Activated CD4-positive, alpha-beta T cell treated with anti-CD3 and anti-CD28 coated beads, Interleukin-2, amount 50 U/mL, for 1 hour (primary cell): ENCODE measurements at places on chromosomes 3 and 15.

GRCh38 chr3:32403663-32404062, 12.0 kb downstream of the CMTM7 start:
- no peak for DNase-seq

DNA sequence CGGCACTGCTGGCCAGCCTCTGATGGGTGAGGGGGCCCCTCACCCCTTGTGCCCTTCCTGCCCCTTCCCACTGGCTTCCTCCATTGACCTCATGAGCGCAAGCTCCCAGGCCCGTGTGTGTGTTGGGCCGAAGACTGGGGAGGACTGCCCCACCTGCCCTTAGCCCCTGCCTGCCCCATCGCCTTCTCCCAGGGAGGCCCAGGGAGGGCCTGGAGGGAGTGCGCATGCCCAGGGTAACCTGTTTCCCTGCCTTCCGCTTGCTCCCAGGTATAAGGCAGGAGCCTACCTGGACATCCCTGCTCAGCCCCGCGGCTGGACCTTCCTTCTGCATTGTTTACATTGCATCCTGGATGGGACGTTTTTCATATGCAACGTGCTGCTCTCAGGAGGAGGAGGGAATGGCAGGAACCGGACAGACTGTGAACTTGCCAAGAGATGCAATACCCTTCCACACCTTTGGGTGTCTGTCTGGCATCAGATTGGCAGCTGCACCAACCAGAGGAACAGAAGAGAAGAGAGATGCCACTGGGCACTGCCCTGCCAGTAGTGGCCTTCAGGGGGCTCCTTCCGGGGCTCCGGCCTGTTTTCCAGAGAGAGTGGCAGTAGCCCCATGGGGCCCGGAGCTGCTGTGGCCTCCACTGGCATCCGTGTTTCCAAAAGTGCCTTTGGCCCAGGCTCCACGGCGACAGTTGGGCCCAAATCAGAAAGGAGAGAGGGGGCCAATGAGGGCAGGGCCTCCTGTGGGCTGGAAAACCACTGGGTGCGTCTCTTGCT, 8.8 kb downstream of the DLL4 start:
- DNase-seq: no peak

GRCh38 chr3:52330194-52330805, 14.2 kb downstream of the DNAH1 start:
- DNase-seq: no peak

DNA sequence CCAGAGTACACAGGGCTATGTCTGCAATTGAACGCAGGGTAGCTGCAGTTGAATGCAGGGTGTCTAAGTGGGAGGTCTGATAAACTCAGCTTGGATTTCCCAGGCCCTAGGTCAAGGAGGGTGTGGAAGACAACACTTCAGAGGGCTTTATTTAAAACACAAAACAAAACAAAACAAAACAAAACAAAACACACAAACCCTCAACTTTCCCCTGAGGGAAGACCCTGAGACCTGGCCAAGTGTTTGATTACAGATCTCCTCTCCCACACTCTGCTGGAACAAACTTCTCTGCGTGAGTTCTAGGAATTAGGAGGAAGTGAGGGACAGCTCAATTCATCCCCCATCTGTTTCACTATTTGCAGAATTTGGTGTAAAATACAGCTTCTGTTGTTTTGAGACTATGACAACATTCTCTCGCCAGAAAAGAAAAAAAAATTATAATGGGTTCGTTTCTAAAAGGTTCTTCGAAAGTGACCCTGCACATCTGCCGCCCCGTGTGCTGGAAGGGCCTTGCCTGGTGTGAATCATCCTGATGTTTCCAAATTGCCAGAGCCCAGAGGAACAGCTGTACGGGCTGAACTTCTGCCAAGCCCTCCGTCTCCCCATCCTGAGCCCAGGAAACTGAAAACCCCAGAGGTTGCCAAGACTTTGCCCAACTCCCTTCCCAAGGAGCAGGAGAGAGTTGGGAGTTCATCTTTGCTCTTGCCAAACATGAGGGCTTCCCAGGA, 73.3 kb upstream of the RAD18 start:
- DNase-seq: no peak

GRCh38 chr3:141835557-141836229, 40.8 kb upstream of the ATP1B3 start:
- DNase-seq: no peak

DNA sequence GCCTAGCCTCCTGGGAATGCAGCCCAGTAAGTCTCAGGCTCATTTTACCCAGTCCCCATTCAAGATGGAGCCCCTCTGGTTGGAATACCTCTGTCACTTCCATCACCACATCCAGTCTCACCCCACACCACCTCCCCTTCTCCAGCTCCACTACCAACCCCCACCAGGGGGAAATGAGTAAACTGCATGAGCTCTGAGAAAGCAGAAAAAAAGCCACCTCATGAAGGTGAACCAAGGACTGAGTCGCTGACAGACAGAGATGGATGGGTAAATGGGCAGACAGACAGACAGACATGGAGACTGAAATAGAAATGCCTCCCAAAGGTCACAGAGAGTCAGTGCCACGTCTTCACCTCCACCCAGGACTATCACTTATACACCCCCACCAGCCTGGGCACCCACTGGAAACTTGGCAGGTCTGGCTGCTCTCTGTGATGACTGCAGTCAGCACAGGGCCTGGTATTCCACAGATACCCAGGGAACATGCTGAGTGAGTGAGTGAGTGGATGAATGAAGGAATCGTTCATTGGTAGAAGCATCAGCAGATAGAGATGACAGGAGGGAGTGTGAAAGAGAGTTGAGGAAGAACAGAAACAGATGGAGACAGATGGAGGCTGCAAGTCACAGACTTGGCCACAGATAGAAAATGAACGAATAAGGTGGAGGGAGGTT, 4.9 kb upstream of the LOXL1 start:
- DNase-seq: no peak

DNA sequence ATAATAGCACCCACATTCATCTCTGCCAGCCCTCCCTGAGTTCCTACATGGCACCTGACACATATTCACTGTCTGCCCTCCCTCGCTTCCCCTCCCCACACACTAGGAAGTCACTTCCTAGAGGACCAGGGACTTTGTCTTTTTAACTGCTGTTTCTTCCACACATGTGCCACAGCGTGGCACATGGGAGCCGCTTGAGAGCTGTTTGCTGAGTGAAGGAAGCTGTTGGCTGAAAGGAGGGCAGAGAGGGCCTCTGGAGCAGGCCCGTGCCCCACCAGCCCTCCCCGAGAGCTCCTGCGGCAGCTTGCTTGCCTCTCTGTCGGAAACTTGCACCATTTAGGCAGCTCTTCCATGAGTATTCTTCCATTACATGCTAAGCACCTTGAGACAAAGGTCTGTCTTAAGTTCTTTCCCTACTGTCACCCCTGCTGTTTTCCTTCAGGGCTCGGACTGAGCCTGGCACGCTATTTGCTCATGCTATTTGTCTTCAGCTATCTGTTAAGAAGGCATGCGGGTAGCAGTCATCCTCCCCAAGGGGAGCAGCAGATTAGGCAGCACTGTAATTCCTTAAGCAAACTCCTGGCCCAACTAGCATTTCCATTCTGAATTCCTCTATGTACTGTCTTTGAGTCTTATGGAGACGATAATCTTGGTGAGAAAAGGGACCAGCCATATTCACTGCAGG, 72.2 kb downstream of the CACNA1D start:
- no peak for DNase-seq

DNA sequence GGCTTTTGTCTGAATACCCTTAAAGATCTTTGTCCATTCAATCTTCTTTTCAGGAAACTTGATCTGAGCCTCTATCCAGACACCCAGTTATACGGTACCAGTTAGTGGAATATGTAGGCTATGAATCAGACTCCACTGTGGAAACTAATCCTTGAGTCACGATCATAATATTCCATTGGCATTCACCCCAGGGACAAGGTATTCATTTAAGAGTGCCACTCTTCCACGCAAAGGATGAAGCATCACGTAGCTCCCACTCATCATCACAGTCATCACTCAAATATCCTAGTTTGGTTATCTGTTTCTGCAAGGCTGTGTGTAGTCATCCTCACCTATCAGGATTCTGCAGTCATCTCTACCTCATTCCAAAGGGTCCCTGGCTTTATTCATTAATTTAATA, 85.6 kb downstream of the NEDD4 start:
- DNase-seq: no peak

DNA sequence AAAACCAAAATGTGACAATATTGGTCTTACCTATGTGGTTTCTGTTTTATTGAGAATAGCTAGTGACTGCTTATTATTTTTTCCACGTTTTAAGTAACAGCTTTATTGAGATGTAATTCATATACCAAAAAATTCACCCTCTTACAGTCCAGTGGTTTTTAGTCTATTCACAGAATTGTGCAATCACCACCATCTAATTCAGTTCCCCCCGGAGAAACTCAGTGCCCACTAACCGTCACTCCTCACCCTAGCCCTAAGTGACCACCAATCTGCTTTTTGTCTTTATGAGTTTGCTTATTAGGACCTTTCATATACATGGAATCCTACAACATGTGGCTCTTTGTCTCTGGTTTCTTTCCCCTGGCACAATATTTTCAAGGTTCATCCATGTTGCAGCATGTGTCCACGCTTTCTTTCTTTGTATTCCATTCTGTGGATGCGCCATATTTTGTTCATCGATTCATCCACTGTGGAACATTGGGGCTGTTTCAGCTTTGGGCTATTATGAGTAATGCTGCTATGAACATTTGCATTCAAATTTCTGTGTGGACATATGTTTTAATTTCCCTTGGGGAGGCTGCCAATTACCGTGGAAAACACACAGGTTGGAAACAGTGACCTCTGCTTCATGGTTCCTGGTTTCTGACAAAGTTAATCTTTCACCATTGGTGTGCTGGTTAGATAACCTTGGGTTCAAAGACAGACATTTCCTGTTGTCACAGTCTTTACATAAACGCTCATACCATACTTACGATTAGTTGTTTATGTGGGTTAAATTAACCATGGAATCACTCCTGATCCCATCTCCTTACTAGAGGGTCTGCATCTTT, 3.2 kb upstream of the BCL2L10 start:
- DNase-seq: no peak

- DNase-seq: no peak
Measured at GRCh38 chr3:171704002-171704401, 106.3 kb downstream of the PLD1 start.

DNA sequence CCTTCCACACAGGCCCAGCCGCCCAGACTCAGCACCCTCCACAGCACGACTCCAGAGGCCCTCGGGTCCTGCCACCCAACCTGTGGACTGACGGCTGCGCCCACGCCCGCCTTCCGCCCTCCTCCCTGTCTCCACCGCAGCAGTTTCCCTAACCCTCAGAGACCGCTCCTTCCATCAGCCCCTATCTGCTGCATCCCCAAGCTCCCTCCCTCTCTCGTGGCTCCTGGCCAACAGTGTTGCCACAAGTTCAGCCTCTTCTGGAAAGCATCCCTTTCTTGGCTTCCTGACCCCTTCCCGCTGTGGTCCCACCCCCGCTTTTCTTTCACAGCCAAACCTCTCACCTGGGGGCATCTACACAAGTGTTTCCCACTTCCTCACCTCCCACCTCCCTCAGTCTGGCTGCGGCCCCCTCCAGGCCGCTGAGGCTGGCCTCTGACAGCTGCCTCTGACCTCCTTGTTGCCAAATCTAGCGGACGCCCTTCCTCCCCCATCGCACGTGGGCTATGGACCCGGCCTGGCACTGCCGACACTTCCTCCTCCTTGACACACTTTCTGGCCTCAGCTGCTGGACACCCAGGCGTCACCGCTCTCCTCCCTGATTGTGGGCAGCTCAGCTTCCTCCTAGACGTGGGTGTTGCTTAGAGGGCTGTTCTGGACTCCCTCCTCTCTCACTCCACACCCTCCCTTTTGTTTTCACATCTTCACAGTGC, 168.8 kb upstream of the TLE3 start:
- DNase-seq: no peak

DNA sequence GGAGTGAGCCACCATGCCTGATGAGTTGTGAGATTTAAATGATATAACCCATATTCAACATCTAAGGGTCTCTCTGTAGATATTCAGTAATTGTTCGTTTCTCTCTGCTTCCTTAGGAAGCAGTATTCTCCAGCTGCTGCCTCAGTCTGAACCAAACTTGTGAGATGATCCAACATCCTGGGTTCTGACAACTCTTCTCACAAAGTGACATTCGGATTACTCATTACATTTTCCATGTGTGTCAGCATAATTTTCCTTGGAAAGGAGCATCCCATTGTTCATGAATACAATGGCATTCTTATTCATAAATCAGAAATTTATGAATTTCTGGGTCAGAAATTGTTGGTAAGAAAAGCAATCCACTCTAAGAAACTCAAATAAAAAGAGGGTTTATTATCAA, 15.0 kb upstream of the SEC22A start:
- DNase-seq: no peak
